ENCODE measurements at places on chromosomes 12 and 14.

DNA sequence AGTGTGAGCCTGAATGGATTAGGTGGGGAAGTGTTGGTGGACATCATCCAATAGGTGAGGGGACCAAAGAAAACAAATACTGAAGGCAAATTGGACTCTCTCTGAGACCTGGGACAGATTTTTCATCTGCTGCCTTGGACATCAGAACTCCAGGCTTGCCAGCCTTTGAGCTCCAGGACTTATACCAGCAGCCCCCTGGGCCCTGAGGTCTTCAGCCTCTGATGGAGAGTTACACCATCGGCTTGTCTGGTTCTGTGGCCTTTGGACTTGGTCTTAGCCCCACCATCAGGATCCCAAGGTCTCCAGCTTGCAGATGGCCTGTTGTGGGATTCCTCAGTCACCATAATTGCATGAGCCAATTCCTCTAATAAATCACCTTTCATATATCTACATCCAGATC lies 80.8 kb upstream of the SLC8A3 start:
- H3K27ac ChIP-seq: no peak overlapping the region
- H3K36me3 ChIP-seq: no peaks in the 10 kb centered on the region
- no peak overlapping the region for H3K4me3 ChIP-seq
- H3K4me1 ChIP-seq: no peaks in the 10 kb centered on the region
- peaks cover 9% of the 10 kb centered on the region for H3K27me3 ChIP-seq

DNA sequence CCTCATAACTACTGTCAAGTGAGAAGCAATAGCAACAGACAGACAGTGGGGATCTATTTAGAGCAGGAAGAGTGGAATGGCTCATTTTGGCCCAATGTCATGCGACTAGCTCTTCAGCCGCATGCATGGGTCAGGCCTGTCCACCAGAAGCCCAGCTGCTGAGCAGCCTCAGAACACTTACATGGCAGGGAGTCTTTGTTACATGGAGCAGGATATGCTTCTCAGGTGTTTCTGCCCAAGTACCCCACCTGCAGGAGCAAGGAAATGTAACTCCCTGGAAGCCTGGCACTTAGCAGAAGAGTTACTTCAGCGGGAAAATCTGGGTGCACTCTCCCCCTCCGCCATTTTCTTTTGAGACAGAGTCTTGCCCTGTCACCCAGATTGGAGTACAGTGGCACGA lies 73.5 kb upstream of the ARHGAP5 start:
- no peaks in the 10 kb centered on the region for H3K36me3 ChIP-seq
- H3K4me3 ChIP-seq: no peak overlapping the region
- peaks cover 4% of the 10 kb centered on the region for H3K27me3 ChIP-seq
- no peak overlapping the region for H3K27ac ChIP-seq
- no peaks in the 10 kb centered on the region for H3K4me1 ChIP-seq

GRCh38 chr14:58650857-58651256 lies 13.1 kb downstream of the DACT1 start:
- no peak for DNase-seq
- no peaks in the 10 kb centered on the region for H3K27me3 ChIP-seq
- peaks cover 9% of the 10 kb centered on the region for H3K4me1 ChIP-seq
- peaks cover 6% of the 10 kb centered on the region for H3K36me3 ChIP-seq

GRCh38 chr14:71441126-71441525 lies 491.1 kb upstream of the RGS6 start:
- H3K4me3 ChIP-seq: no peak overlapping the region
- peaks cover 9% of the 10 kb centered on the region for H3K4me1 ChIP-seq
- no peaks in the 10 kb centered on the region for H3K27me3 ChIP-seq
- H3K27ac ChIP-seq: no peak overlapping the region
- peaks cover 20% of the 10 kb centered on the region for H3K36me3 ChIP-seq

GRCh38 chr12:22792138-22792537 lies 167.2 kb downstream of the ETNK1 start:
- no peaks in the 10 kb centered on the region for H3K4me1 ChIP-seq
- no peaks in the 10 kb centered on the region for H3K36me3 ChIP-seq
- DNase-seq: no peak
- H3K27me3 ChIP-seq: no peaks in the 10 kb centered on the region
- H3K4me3 ChIP-seq: no peak overlapping the region
- H3K27ac ChIP-seq: no peak overlapping the region

DNA sequence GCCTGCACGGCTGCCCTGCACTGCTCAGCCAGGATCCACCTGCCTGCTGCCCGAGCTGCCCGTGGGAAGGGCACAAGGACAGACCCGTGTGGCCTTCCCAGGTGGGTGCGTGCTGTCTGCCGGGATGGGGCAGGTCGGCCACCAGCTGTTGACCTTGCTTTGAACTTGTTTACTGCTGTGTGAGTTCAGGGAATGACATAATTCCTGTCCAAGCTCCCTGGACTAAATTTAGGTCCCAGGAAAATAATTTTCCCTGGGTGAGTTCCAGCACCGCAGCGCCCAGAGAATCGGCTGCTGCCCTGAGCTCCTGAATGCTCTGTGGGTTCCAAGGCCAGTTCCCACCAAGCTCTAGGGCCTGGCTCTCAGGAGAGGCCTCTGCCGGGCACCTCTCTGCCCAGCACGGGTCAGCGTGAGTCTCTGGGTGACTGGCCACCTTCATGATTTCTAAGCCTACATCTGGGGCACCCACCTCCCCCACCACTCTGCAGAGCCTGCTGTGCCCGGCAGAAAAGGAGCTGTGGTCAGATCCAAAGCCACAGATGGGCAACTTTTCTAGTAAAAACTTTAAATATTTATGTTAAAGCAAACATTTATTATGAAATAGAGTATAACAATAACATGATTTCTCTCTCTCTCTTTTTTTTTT lies 27.2 kb upstream of the MLXIP start:
- H3K27ac ChIP-seq: no peak overlapping the region
- no peaks in the 10 kb centered on the region for H3K27me3 ChIP-seq
- no peak overlapping the region for H3K4me3 ChIP-seq
- H3K4me1 ChIP-seq: peaks cover 4% of the 10 kb centered on the region
- peaks cover 2% of the 10 kb centered on the region for H3K36me3 ChIP-seq

- no peaks in the 10 kb centered on the region for H3K36me3 ChIP-seq
- no peak for DNase-seq
These were observed 74.4 kb upstream of the GPATCH2L start for GRCh38 chr14:76077340-76077739.

GRCh38 chr12:59268295-59268809 lies 327.5 kb upstream of the SLC16A7 start:
- no peaks in the 10 kb centered on the region for H3K4me1 ChIP-seq
- DNase-seq: no peak
- H3K27me3 ChIP-seq: no peaks in the 10 kb centered on the region
- H3K36me3 ChIP-seq: no peaks in the 10 kb centered on the region
